ENCODE measurements at places on chromosomes 6 and 20. TPM values are rescaled to one million over a fixed set of nuclear protein-coding genes. Genes with fewer than 3 reads are reported as not detected.

The EDN3 gene
- not detected for total RNA-seq

The NKX2-4 gene
- not detected for total RNA-seq

The EYA2 gene
- total RNA-seq, result 0.13 TPM

The TOMM34 gene
- total RNA-seq, result 99.6 TPM

The MOG gene
- not detected for total RNA-seq

The FLRT3 gene
- total RNA-seq, result not detected

The C20orf202 gene
- not detected for total RNA-seq

The RHAG gene
- not detected for total RNA-seq

The AVP gene
- not detected for total RNA-seq

The PGC gene
- total RNA-seq, result not detected

The SRXN1 gene
- 57.5 TPM for total RNA-seq

The ARG1 gene
- not detected for total RNA-seq

Measured in HFFc6 (cell line).